Activated CD4-positive, alpha-beta T cell treated with anti-CD3 and anti-CD28 coated beads, Interleukin-2, amount 10 ng/mL, durations not matched to agents 7 days and 5 days (primary cell): ENCODE measurements at places on chromosomes 2 and 18.
A peak's percentile ranks its signal among the peaks of the same experiment; 100 is the strongest.

GRCh38 chr2:219442256-219443015 lies 7.8 kb downstream of the SPEG start:
- no peak for DNase-seq

- peak; percentile 7 for DNase-seq
These were observed 289.0 kb upstream of the TFPI start for GRCh38 chr2:187842978-187843847.

- no peak for DNase-seq
These were observed 28.4 kb downstream of the HK2 start for GRCh38 chr2:74862020-74862964.

DNA sequence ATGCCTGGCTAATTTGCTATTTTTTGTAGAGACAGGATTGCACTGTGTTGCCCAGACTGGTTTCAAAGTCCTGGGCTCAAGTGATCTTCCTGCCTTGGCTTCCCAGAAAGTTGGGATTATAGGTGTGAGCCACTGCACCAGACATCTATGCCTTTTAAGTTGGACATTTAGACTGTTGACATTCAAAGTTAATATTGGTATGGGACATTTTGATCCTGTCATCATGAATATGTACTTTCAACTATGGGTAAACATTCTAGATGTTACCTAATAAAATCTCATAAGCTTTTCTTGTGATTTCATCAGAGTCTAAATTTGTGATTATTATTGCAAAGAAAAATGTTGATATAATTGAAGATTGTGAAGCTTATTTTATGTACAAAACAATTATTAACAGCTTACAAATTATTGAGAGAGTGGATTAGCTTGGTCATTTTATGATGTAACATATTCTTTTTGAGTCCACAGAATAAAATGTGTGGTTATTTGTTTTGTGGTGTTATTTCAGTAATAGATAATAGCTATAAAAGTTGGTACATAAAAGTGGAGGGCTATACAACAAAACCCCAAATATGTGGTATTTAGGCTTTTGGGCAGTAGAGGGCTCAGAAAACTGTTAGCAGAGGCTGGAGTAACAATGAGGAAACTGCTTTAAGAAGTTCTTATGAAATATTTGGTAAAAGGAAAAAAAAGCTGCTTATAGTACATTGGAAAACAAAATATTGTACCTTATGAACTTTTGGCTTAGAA lies 41.4 kb downstream of the STARD6 start:
- no peak for DNase-seq

GRCh38 chr18:2168022-2168421 lies 403.3 kb downstream of the METTL4 start:
- DNase-seq, result no peak

DNA sequence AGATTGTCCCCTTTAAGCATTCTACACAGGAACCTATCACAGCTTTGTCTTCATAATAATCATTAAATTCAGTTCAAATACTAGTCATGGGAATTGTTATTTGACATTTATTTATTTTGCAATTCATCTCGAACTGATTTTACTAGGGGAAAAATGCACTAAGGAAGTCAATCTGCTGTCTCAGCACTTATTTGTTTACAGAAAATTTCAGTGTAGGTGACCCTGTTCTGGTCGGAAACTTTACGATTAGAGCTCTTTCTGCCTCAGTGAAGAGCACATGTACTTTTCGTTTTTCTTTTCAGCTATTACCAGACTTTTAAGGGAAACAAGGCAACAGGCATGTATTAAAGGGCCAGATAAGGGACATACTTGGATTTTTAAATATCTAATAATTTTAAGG lies 1405.7 kb upstream of the ZEB2 start:
- no peak for DNase-seq

- no peak for DNase-seq
These were observed 53.1 kb upstream of the ABCA12 start for GRCh38 chr2:215191477-215191876.

DNA sequence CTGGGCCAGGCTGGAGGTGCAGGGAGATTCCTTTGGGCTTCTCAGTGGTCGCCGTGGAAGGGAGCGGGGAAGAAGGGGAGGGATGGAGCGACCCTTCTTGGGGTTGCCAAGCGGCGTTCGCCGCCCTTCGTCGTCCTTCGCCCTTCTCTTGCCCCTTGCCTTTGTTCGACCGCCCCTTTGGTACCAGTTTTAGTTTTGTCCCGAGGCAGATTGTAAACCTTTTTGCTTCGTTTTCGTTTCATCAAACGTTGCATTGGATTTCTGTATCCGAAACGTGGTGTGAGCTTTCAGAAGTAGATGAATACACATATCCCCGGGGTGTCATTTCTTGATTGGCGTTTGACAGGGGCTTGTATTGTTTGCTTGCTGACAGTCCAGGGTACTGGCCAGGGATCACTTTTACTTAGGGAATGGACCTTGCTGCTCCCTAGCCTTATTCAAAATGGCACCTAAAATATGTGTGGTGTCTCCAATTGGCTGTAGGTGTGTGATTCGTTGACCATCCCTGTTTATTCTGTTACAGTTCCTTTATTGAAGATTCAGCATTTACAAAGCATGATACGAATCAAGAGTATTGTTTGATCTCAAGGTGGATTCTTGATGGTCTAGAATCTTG lies 788 bp downstream of the USP14 start:
- no peak for DNase-seq

DNA sequence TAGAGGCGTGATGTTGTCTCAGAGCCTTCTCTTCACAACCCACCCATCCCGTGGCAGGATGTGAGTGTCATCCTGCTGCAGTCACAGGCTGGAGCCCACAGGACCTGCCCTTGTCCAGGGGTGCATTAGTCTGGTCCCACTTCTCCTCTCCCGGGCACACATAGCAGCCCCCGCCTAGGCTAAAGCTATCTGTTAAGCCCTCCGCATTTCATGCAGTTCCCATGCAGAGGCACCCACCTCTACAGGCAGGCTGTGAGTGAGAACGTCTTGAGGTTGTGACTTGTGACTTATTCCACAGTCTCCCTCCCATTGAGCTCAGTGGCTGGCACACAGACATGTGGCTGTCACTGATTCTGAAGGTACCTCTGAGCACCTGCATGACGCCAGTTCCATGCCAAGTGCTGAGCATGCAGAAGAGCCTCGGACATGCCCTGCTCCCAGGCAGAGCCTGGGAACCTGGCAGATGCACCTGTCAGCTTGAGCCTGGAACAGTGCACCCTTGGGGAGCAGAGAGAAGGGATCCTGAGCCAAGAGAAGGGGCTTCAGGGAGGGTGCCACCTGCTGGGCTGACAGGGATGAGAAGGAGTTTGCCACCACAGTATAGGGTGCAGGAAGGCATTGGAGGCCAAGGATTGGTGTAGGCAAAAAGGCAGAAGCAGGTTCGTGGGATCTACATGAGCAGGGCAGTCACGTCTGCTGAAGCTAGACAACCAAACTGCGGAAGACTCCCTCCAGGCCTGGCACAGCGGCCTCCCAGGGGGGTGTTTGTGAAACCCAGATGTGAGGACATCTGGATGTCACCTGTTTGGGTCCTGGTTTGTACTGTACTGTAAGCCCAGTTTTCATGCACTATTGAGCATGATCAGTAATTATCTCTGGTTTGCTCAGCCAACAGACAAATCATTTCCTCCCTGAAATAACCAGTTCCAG lies 213.6 kb downstream of the GLI2 start:
- no peak for DNase-seq

GRCh38 chr18:63379639-63379962 lies 12.6 kb upstream of the KDSR start:
- DNase-seq, result no peak

GRCh38 chr2:33782395-33783230 lies 183.5 kb upstream of the FAM98A start:
- DNase-seq, result no peak

GRCh38 chr2:9950521-9951271 lies 797 bp upstream of the GRHL1 start:
- peak; percentile 45 for DNase-seq

- no peak for DNase-seq
These were observed 590.5 kb upstream of the SLC8A1 start for GRCh38 chr2:41042343-41042742.

GRCh38 chr18:36355511-36355910 lies 58.0 kb downstream of the FHOD3 start:
- DNase-seq, result no peak

- DNase-seq, result no peak
These were observed 673.1 kb upstream of the VRK2 start for GRCh38 chr2:57373530-57373929.

DNA sequence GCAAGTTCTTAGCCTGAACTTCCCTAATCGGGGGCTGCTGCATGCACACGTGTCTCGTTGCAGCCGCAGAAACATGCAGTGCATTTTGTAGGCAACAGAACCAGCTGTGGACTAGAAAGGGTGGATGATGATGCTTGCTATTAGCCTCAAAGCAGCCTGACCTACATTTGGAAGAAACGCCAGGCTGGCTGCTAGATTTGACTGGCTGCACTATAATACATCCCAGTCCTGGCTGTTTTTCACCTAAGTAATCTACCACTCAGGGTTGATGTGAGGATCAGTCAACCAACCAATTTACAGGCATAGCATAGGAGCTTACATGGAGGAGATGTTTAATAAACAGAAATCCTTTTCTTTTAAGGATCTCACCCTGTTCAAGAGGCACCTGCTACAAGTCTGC lies 56.4 kb upstream of the SPP2 start:
- no peak for DNase-seq

DNA sequence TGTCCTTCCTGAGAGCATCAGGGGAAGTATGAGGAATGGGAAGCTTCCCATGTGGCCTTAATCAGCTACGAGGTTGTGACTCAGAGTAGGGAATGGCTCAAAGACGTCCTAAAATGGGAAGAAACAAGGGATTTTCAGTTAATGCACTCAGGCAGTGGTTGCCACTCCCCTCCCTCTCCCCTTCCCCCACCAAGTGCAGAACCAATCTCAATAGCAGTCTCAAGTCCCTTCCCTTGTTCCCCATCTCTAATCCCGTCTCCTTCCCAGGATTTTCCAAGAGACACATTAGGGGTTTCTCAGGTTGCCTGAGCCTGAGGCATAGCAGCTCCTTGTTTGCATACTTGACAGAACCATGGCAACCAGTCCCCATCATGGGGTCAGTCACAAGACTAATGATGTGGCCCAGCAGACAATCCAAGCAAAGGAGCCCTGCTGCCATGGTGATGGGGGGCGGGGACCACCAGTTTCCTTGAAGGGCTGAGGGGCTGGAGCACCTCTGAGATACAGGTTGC lies 18.2 kb upstream of the RESP18 start:
- DNase-seq, result no peak

GRCh38 chr2:3309496-3310355 lies 67.9 kb downstream of the EIPR1 start:
- no peak for DNase-seq

DNA sequence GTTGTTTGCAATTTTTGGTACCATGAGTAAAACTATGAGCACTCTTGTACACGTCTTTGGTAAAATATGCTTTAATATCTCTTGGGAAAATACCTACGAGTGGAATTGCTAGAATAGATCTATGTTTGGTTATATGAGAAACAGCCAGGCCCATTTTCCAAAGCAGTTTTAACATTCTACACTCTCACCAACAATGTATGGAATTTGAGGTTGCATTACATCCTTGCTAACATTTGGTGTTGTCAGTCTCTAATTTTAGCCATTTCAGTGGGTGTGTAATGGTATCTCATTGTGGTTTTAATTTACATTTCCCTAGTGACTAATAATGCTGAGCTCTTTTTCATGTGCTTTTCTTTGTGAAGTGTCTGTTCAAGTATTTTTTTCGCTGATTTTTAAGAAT lies 118.9 kb upstream of the TCF4 start:
- no peak for DNase-seq

- peak; percentile 84 for DNase-seq
These were observed 158.2 kb downstream of the MGAT5 start for GRCh38 chr2:134411828-134412638.

- no peak for DNase-seq
These were observed 223.1 kb upstream of the FBXO11 start for GRCh38 chr2:48129293-48129950.

DNA sequence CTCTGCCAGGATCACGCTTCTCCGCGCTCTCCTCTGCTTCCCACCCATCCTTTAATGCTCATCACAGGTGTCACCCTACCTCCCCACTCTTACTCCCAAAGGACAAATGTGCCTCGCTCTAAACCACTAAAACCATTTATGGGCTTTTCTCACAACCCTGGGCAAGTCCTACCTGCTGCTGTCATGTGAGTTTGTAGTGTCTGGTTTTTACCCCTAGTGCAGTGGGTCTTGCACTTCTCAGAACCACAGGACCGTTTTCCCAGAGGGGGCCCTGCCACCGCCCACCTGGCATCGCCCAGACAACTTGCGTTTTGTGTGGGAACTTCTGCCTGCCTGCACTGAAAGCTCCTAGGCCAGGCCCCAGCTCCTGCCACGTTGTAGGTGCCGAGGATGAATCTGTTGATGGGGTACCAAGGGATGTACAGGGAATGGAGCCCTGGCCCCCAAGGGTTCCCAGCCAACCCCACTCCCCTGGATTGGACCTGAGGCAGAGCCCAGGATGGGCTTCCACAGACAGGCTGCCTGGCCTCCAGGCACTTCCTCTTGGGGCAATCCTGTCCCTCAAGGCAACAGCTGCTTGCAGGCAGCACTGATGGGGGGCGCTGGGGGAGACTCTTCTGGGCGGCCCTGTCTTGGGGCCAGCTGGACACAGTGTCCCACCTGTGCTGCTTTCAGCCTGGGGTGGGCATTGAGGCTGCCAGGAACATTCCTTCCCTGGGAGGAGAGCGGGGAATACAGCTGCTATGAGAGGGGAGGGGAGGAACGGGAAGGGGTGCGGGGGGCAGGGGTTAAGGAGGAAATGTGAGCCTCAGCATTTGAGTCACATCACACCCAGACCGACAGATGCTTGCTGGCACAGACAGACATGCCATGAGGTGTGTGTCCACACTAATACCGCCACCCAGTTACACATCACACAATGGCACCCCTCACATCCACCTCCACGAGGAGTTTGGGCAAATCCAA lies 176.3 kb downstream of the ZFP36L2 start:
- DNase-seq, result no peak

GRCh38 chr18:24388957-24389356 lies 8.7 kb downstream of the OSBPL1A start:
- no peak for DNase-seq

- no peak for DNase-seq
These were observed 569.3 kb downstream of the TNS1 start for GRCh38 chr2:217433522-217433921.

DNA sequence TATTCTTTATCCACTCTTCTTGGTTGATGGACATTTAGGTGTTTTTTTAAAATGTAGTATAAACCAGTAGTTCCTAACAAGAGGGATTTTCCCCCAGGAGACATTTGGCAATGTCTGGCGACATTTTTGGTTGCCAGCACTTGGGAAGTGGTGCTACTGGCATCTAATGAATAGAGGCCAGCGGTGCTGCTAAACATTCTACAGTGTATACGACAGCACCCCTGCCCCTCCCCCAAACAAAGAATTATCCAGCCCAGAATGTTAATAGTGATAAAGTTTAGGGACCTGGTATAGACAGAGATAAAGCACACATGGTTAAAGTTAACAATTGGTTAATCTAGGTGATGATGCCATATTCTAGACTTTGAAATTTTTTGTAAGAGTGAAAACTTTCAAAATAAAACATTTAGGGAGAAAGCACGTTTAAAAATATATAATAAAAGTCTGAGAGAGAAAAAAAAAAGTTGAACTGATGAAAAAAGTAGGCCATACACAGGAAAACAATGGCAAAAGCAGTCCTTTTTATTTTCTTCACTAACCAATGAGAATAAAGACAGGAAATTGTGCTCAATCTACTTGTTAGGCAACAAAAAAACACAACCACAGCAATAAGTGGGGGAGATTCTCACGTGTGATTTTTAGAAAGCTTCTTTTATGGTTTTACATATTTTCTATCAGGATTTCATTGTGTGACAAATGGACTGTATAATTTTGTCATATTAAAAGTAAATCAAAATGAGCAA lies 14.8 kb downstream of the FBXO48 start:
- no peak for DNase-seq

- DNase-seq, result peak; percentile 92
These were observed at the start of the genes ASB3 and ERLEC1 for GRCh38 chr2:53786705-53787613. Gene ASB3, minus strand, starts transcription at chr2:53786953. Its CDS starts 21,381 bp downstream, at chr2:53765572. Gene ERLEC1, plus strand, starts transcription at chr2:53787044. Its CDS starts 167 bp downstream, at chr2:53787211.
